Stimulated activated CD8-positive, alpha-beta memory T cell treated with anti-CD3 and anti-CD28 coated beads, Interleukin-15, amount 100 ng/mL, for 24 hours (primary cell): ENCODE measurements at places on chromosomes 2 and 18.

DNA sequence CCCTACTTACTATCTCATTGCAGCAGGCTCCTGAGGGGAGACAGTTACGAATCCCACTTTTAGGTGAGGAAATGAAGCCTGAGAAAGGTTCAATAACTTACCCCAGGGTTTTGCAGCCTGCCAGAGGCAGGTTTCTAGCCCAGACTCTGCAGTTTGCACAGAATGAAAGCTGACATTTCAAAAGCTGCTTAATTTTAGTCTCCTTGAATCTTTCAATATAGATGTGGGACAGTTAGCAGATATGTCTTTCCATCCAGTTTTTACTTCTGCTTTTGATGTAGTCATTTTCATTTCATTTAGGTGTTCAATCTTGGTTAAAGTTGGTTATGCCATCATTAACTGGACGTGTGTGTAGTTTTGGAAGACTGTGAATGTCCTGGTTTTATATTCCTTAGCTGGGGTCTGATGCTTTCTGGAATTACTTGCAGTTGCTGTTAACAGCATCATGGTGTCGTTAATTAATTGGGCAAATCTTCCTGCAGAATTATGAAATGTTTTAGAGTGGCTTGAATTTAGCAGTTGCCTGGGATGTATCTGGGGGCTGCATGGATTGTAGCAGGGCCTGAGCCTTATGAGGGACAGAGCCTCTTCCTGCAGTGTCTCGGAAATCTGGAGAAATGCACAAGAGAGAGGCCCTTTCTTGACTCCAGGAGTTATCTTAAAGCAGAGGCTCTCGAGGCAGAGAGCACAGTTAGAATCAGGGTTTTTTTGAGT lies 100.8 kb downstream of the ZNF532 start:
- no peak for DNase-seq

GRCh38 chr2:173568054-173568453 lies 213.4 kb downstream of the CDCA7 start:
- no peak for DNase-seq

DNA sequence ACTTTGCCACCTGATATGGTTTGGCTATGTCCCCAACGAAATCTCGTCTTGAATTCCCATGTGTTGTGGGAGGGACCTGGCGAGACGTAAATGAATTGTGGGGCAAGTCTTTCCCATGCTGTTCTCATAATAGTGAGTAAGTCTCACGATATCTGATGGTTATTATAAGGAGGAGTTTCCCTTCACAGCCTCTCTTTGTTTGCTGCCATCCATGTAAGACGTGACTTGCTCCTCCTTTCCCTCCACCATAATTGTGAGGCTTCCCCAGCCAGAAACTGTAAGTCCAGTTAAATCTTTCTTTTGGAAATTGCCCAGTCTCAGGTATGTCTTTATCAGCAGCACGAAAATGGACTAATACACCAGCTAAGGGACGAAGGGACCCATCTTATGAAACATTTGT lies 1303.3 kb downstream of the SUCLG1 start:
- no peak for DNase-seq

- DNase-seq = no peak
These were observed 42.5 kb downstream of the SCTR start for GRCh38 chr2:119481501-119482455.

DNA sequence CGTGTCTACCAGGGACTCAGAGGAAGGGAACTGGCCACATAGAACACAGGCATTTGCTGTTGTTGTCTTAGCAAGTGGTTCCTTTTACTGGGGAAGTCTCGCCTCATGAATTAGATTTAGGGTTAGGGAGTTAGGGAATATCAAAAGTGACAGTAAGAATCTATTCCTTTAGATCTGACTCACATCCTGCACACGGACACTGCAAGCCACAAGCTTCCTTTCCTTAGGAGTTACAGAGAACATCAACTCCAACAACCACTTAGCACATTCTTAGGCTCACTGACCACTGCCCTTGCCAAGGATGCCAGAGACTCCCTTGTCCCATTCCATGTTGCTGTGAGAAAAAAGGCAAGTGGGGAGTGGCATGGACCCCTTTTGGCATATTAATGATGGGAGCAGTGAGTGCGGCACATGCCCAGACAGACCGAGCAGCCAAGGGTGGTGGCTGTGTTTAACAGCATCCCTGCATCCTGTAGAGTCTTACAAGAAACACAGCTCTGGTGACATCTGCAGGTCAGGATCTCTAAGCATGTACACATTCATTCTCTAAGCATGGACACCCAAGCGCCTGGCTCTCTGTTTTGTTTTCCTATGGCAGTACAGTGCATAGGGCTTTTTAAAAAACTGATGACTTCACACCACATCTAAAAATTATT lies 745.6 kb upstream of the RAB6C start:
- no peak for DNase-seq

GRCh38 chr18:22186484-22186971 lies 17.1 kb downstream of the GATA6 start:
- no peak for DNase-seq

- DNase-seq = no peak
These were observed 67.3 kb downstream of the SNORC start for GRCh38 chr2:232937278-232937906.

DNA sequence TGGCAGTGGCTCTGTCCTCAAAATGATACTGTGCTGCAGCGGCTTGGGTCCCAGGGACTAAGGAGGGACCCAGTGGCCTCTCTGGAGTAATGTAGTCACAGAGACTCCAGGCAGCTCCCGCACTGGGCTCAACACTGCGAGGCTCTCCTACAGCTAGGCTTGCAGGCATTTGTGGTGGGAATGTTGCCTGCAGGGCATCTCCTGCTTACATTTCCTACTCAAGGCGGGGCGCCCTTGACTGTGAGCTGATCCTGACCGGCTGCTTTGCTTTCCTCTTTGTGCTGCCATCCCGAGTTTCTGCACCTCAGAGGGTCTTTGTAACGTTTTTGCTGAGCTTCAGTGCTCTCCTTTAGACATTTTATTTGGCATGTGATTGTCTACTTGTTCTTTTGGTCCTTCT lies 177.4 kb upstream of the FN1 start:
- no peak for DNase-seq

GRCh38 chr2:237702441-237703391 lies 75.3 kb downstream of the LRRFIP1 start:
- no peak for DNase-seq

DNA sequence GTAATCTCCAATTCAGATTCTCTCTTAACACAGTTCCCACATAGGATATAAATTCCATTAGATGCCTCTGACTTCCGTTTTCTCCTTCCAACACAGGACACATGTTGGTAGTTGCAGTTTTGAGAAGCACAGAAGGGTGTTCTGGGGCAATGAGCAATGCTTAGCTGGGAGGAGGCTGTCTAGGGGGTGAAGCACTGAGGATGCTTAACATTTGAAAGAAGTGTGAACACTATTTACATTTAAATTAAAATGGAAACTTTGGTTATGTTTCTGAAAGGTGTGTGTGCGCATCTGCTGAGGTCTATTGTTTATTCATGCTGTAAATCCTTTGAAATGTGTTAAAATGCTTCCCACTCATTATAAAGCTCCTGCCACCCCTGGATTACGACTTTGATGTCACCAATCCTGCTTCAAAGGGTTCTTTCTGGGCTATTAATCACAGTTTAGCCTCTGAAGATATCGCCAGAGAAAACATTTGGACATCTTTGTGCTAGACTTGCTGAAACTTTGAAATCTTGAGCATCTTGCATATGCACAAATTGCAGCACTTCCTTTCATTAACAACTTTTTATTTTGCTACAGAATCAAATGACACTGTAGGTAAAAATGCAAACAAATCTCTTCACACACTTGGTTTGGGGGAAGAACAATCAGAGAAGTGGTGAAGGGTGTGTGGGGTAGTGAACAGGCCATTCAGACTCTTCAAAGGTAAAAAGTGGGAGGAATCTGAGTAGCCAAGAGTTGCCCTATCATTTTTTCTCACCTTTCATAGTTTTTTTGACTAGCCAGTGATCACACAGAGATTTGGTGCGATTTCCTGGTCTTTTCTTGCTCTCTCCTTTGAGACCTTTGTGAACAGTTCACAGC lies 258.4 kb downstream of the MYO3B start:
- DNase-seq = no peak

DNA sequence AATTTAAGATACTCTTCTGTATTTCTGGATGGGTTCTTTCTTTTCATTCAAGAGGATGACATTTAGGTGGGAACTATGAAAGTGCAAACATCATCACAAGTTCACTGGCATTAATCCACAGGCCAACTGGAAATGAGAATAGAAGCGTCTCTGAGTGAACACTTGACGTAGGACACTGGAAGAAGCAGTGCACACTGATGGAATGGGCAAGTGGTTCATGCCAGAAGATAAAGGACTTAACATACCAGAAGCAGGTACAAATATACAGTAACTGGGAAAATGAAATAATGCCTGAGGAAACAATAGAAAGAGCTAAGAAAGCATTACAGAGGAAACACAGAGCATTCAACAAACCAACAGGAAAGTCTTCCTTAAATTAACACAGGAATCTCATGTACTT lies 120.9 kb upstream of the CCDC195 start:
- no peak for DNase-seq

- no peak for DNase-seq
These were observed 105.4 kb downstream of the POLR1A start for GRCh38 chr2:86000131-86000937.

- DNase-seq = no peak
These were observed 27.9 kb downstream of the ITGAV start for GRCh38 chr2:186617771-186618170.

- no peak for DNase-seq
These were observed 2.1 kb downstream of the PFN4 start for GRCh38 chr2:24121066-24121465.
